ENCODE measurements at places on chromosomes 6 and 20.

DNA sequence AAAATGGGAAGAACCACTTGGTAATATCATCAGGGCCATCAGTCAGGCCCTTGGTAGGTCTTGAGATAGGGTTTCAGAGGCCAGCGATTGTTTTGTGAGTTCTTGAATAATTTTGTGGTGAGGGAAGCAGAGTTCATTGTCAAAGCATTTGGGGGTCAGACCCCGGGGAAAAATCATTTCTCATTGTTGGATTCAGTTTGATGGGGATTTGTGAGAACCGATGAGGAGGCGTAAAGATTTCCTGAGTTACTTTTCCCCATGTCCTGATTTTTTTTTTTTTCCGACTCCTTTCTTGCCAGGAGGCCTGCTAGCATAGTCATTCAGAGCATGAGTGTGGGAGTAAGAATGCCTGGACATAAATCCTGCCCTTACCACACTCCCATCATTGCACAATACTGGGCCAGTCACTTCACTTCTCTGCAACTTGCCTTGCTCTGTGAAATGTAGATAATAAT, 60.3 kb downstream of the TSHZ2 start:
- no peak for DNase-seq

DNA sequence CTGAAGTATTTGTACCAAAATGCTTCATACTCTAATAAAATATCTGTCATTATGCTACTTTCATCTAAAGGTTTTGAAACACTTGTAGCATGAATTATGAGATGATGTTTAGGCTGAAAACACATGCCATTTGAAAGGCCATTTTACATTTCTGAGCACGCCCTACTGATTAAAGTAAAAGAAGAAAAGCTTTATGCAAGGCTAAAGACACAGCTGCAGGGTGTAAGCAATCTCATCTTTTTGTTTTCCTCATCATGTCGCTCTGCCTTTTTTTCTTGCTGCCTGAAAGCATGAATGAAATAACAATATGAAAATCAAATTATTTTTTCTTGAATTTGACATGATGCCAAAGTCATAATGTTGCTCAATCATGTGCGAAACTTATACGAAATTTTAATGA, 148.6 kb upstream of the ARG1 start:
- DNase-seq: no peak

GRCh38 chr20:17712708-17713107, 12.9 kb downstream of the BANF2 start:
- DNase-seq: no peak

GRCh38 chr6:11908436-11909105, 103.5 kb upstream of the HIVEP1 start:
- no peak for DNase-seq

GRCh38 chr6:166671434-166672081, 44.5 kb upstream of the RPS6KA2 start:
- DNase-seq: no peak

- no peak for DNase-seq
These were observed 149.5 kb downstream of the RNF144B start for GRCh38 chr6:18536591-18537055.

DNA sequence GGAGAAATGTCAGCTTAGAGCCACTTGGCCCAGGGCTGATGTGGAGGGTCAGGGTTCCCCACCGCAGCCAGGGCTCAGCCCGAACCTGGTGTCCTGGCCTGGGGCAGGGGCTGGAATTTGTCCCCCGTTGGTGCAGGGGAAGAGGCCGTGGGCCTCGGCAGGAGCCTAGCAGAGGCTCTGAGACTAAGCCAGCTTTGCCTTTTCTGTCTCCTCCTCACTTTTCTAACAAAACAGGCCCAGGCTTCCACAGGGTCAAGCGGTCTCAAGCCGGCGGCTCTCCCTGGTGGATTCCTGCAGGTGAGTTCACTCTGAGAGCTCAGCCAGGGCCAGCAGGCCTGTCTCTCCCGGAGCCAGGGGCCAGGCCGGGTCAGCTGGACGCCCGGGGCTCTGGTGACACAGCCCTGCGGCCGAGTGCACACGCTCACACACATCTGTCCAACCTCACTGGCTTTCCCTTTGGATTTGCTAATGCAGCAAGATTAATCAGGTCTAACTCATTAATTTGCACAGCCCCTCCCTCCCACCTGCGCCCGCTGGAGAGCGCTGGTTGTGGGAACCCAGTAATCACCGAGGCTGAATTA, 2.9 kb upstream of the CHRNA4 start:
- DNase-seq: no peak

GRCh38 chr20:55776176-55776575, 229.1 kb downstream of the CBLN4 start:
- no peak for DNase-seq

Data from CD8-positive, alpha-beta memory T cell (primary cell).